ENCODE measurements at places on chromosomes 4 and X.

GRCh38 chrX:115642895-115643530 is 82.0 kb downstream of the PLS3 start:
- no peak for DNase-seq

GRCh38 chr4:110020139-110020538 is 107.5 kb downstream of the EGF start:
- DNase-seq: no peak

DNA sequence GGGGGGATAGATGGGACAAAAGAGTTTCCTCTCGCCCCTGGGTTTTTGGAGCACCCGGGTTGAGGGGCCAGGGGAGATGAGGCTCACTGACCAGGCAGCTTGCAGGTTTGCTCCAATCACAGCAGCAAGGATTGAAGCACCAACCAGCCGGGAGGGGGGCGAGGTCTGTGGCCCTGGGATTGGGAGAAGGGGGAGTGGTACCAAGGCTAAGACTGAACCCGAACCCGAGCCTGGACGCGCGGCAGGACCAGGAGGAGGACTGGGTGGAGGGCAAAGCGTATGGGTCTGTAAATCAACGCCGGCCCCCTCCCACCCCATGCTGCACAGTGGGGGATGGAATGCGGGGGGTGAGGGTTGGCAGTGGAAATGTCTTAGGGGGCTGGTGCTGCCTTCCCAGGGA is 3.5 kb downstream of the SOX3 start:
- no peak for DNase-seq

DNA sequence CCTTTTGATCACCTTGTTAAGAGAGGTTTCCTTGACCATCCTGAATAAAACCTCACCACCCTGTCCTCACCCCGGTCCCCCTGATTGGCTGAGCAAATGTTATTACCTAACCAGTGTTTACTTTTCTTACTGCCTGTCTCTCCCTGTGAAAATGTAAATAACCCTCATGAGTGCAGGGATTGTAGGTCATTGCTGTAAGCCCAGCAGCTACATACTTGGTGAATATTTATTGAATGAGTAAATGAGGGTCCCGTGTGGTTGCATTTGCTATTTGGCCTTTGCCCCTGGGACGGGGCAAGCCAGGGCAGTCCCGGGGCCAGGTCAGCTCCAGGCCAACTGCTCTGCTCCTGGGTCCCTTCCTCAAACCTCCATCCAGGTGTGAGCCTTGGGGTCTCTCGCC is 55.5 kb upstream of the CLCN4 start:
- DNase-seq: no peak

DNA sequence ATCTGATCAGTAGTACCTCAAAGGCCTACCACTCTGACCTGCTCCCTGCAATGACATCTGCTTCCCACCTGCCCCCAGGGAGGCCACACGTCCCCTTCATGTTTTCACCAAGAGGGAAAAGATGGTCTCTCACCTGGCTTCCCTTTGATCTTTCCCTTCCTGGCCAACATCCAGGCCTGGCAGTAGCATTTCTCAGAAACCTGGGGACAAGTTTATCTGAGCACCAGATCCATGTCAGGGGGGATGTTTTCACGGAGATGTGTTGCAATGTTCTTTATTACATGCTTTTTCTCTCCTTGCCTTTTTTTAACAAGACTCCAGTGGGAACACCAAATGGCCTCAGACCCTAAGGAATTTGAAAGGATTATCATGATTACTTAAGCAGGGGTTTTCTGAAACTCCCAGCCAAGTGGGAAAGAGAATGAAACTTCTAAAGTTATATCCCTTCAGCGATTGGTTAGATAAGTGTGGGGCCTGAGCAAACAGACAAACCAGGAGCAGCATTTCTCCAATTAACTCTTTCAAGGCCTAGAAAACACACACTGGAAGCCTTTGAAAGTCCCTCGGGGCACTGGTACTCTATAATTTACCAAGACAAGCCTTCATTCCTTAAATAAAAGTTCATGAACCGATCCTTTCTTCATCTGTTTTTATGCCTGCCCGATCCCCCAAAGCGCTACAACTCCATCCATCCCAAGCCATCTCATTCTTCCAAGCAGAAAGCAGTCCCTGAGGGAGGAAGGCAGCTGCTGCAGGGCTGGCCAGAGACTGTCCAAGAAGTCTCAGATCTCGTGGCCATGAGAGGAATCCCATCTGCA is 94.1 kb downstream of the BCOR start:
- no peak for DNase-seq

DNA sequence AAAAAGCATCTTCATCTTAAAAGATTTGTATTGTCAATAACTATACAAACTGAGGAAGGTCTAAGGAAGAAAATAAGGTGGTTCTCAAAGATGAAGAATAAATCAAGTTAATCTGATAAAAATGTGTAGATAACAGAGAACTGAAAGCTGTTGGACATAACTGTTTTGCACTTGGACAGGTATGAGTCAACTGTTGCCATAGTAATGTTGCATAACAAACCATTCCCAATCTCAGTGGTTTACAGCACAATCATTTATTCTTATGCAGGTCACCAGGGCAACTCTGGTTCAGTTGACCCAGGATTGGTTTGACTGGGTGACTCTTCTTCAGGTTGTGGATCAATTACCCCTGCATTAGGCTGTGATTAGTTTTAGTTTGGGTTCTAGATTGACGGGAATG is 2197.7 kb downstream of the ARAP2 start:
- DNase-seq: no peak

DNA sequence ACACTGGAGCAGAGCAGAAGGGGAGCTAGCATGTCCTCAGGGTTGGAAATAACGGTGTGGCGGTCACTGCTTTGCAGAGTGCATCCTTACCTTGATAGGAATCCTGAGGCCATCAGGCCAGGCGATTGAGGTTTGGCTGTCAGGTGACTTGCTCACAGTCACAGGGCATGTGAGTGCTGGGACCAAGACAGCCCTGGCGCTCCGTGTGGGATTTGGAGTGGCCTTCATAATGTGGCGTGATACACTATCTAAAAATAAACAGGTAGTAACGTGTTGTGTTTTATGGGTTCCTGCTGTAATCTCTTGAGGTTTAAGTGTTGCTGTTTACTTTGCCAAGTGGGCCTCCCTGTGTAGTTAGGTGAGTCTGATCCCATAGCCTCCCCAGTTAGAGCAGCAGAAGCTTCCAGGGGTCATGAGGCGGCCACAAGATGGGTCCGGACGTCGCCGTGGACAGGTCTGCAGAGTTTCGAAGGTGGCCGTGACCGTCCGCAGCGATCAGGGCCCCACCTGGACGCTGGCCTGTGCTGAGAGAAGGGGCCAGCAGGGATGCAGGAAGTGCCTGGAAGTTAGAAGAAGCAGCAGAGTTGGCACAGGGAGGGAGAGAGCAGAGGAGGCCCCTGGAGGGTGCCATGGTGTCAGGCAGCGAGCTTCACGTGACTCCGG is 27.7 kb downstream of the RGS12 start:
- no peak for DNase-seq
